Airway epithelial cell (primary cell): ENCODE measurements at places on chromosomes 16 and 17. TPM values are rescaled to one million over a fixed set of nuclear protein-coding genes. Genes with fewer than 3 reads are reported as not detected.

Gene NPIPA5
- not detected in 2 replicates for total RNA-seq

Gene KRT27
- total RNA-seq: not detected in 2 replicates

Gene MAF
- 16.7 and 18.7 TPM in 2 replicates for total RNA-seq

Gene GABARAP
- 309 and 347 TPM in 2 replicates for total RNA-seq

Gene AGRP
- not detected in 2 replicates for total RNA-seq

Gene CSH1
- not detected in 2 replicates for total RNA-seq

Gene KRTAP4-4
- not detected in 2 replicates for total RNA-seq

Gene CACNG5
- not detected in 2 replicates for total RNA-seq

Gene TLCD3A
- total RNA-seq: 31.1 and 37.1 TPM in 2 replicates

Gene USP6
- not detected in 2 replicates for total RNA-seq

Gene TPSD1
- total RNA-seq: not detected in 2 replicates

Gene RHBDL1
- total RNA-seq: 3.6 and 4.2 TPM in 2 replicates

Gene KRT39
- total RNA-seq: not detected in 2 replicates

Gene CCL8
- total RNA-seq: not detected in 2 replicates

Gene KRTAP4-3
- total RNA-seq: not detected in 2 replicates

Gene PIPOX
- total RNA-seq: 1.1 TPM in 1 of 2 replicates, not detected in the other

Gene SALL1
- 0.09 TPM in 1 of 2 replicates, not detected in the other for total RNA-seq
